ENCODE measurements at places on chromosomes 3 and 15. TPM values are rescaled to one million over a fixed set of nuclear protein-coding genes. Genes with fewer than 3 reads are reported as not detected.

The MESP2 gene
- total RNA-seq: 1.1 TPM

The GOLGA6L7 gene
- total RNA-seq: not detected

The ADCY5 gene
- under 0.01 TPM for total RNA-seq

The CHRNA3 gene
- total RNA-seq: not detected

The DUOX1 gene
- under 0.01 TPM for total RNA-seq

The GP5 gene
- total RNA-seq: under 0.01 TPM

The SHC4 gene
- 0.39 TPM for total RNA-seq

The LDHAL6B gene
- total RNA-seq: not detected

The MAP6D1 gene
- total RNA-seq: 0.73 TPM

The NSUN3 gene
- 15.4 TPM for total RNA-seq

The MCTP2 gene
- total RNA-seq: 1.5 TPM

The IL12A gene
- 3.5 TPM for total RNA-seq

The TLR9 gene
- total RNA-seq: not detected

The TRPM1 gene
- total RNA-seq: under 0.01 TPM

The SLC22A13 gene
- 1.2 TPM for total RNA-seq

Measured in subcutaneous preadipocyte (primary cell).